T-helper 22 cell (primary cell): ENCODE measurements at places on chromosomes 4 and X.
A peak's percentile ranks its signal among the peaks of the same experiment; 100 is the strongest.

- DNase-seq: no peak
Measured at GRCh38 chr4:182929296-182929695, 12.1 kb upstream of the DCTD start.

GRCh38 chr4:6460876-6461275, 11.5 kb downstream of the PPP2R2C start:
- no peak for DNase-seq

- no peak for DNase-seq
Measured at GRCh38 chrX:16566571-16566970, 83.4 kb upstream of the S100G start.

- peak; percentile 76 for DNase-seq
Measured at GRCh38 chr4:99946356-99947189, at the start of gene DNAJB14. DNAJB14 (minus strand) TSS chr4:99946618; CDS start chr4:99946571, 47 bp downstream.

- DNase-seq: no peak
Measured at GRCh38 chr4:19224820-19225219, 1026.9 kb upstream of the SLIT2 start.

DNA sequence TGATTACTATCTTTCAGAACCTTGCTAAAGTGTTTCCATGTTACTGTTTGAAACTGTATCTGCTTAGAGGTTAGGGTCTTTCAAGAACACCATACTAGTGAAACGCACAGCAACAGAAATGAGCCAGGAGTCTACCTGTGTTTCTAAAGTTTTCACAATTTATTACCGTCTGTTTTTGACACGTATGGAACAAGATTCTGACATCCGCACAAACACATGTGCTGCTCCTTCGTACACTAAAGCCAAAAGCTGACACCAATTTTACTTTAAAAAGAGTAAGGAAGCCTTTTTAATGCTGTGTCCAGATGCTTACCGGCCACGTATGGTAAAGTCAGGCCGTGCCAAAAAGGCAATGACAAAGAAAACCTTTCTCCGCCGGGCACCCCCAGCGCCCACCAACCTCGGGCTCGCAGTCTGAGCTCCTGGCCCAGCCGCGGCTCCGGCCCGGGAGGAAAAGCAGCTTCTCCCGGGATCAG, 532 bp downstream of the RPS4X start:
- no peak for DNase-seq
